Posterior cingulate gyrus (tissue), 11 donors: ENCODE measurements at places on chromosomes 11 and 22.

GRCh38 chr22:48498526-48499331 lies 1328.9 kb downstream of the BRD1 start:
- DNase-seq = peak; percentile 73

GRCh38 chr11:68855205-68855981 lies 13.7 kb upstream of the CPT1A start:
- DNase-seq = no peak

GRCh38 chr11:97963528-97964331 lies 1057.0 kb upstream of the CNTN5 start:
- DNase-seq = no peak

DNA sequence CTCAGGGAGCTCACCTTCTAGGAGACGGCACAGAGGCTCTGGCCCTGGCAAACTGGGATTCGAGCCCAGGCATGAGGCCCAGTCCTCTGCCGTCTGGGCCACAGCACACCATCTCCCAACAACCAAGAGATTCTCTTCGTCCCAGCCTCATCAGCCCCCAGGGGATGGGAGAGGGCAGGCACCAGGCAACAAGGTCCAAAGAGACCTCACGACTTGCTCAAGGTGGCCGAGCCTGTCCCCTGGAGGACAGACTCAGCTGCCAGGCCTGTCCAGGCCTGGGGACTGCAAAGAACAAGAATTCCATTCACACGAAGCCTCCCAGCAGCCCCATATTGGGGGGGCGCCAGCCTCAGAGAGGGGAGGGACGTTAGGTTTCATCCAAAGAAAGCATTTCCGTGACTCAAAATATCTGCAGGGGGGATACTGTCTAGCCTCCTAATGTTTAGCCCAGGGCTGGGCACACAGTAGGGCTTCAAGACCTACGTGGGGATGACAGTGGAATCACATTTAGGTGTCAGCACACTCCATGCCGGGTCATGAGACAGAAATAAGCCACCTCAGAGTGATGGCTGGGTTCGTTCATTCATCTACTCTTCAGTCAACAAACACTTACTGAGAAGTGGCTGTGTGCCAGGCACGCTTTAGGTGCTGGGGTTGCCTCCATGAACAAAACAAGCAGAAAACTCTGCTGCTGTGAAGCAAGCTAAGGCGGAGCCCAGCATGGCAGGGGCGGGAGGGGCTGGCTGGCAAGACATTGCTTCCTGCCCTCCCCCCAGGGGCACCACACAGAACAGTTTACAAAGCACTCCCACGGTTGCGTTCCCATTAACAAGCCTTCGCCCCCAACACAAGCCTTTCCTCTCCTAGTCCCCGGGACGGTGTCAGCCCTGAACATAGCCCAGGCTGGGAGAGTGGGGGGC lies 1.2 kb downstream of the CARNS1 start:
- DNase-seq = no peak

- DNase-seq = no peak
Observed at GRCh38 chr11:16936643-16937042, 77.6 kb downstream of the PLEKHA7 start.

DNA sequence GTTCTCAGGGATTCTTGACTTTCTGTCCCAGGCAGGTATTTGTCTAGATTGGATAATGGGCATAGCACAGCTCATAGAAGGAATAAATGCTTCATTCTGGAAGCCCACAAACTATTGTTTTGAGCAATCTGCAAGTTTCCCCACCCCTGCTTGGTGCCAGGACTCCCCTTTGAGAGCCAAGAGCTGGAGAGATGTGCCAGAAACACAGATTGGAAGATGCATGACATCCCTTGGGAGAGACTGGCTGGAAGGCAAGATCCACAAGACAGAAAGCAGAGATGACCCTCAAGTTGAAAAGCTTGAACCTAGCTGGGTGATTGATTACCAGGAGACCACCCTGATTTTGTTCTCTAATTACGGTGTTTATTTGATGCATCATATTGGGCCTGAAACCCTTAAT lies 89.2 kb upstream of the E2F8 start:
- DNase-seq = no peak

DNA sequence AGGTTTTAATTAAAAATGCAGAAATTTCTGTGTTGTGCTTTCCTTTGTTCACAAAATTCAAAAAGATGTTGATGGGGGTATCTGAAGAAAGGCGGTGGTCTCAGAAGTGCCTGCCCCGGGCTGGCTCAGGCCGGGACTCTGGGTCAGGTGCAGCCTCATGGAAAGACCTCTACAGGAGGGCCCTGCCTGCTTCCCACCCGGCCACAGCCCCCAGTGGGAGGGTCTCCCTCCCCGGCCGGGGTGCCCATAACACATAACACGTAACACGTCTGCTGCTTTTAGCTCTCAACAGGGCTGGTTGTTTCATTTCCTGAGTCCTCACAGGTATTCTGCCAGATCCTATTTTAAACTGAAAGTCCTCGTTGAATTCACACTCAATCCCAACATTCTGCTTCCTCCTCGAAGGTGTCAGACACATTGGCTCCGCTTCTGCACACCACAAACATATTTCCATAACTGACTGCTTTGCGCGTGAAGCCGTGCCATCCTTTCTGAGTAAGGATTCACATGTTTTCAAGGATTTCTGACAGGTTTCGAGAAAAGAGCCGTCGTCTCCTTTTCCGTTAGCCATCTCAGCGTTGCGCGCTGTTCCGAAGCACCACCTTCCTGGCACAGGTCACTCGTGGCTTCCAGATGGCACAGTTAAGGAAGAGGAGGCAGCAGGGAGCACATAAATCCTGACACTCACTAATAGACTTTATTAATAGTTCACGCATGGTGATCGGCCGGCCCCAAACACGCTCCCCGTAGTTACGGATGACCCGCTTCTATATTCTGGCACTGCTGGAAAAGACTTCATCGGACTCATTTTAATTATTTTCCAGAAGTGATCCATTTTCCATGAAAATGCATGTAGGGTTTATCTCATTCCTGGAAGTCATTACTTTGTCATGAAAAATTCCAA lies 569.3 kb downstream of the BRD1 start:
- no peak for DNase-seq

DNA sequence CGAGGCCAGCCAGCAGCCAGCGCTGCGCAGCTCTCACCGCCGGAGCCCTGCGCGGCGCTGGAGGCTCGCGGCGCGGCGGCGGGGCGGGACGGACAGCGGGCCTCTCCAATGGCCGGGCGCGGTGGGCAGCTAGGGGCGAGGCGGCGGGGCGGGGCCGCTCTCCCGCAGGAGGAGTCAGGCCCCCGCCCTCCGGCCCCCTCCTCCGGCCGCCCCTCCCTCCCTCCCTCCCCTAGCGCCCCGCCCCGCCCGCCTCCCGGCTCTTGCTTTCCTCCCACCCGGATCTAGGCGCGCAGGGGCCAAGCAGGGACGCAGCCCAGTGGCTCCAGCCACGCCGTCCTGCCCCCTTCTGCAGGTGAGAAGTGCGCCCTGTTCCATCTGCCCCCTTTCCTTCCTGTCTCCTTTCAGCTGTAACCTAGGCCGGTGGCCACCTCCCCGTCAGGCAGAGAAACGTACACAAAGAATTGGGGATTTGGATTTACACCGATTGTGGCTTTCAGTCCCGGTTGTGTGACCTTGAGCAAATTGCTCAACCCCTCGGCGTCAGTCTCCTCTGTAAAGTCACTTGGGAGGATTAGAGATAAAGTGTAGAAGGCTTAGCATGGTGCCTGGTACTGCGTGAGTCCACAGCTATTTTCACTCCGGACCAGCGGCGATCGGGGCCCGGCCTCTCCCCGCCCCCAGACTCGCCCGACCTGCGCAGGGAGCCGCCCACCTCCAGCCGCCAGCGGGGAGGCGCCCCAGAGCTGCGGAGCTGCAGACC lies at the start of gene FZD4:
Gene FZD4 (minus strand): TSS at position 35 of the 760 bp plus-strand sequence. CDS start 310 bp downstream, outside the sequence.
- DNase-seq = peak; percentile 89

DNA sequence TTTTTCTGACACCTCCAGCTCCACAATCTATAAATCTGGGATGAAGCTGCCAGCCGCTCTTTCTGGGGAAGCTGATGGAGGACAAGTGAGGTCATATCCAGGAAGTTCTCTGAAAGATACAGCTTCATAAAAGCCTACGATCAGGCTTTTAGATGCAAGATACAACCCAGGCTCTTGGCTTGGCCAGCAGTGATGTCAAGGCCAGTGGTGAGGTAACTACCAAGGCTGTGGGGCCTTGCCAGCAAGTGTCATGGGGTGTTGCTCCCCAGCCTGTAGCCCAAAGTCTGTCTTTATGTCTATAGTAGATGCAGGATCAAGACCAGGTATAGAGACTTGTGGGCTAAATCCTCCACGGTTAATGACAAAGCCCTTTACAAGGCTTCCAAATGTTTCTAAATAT lies 70.1 kb upstream of the TIMP3 start:
- DNase-seq = no peak

- peak; percentile 25 for DNase-seq
Observed at GRCh38 chr22:33922349-33922681, 2.0 kb upstream of the LARGE1 start.

- DNase-seq = no peak
Observed at GRCh38 chr11:117914991-117915618, 14.1 kb downstream of the TMPRSS13 start.

GRCh38 chr11:61793083-61793828 lies 545 bp downstream of the FEN1 start:
- DNase-seq = no peak

DNA sequence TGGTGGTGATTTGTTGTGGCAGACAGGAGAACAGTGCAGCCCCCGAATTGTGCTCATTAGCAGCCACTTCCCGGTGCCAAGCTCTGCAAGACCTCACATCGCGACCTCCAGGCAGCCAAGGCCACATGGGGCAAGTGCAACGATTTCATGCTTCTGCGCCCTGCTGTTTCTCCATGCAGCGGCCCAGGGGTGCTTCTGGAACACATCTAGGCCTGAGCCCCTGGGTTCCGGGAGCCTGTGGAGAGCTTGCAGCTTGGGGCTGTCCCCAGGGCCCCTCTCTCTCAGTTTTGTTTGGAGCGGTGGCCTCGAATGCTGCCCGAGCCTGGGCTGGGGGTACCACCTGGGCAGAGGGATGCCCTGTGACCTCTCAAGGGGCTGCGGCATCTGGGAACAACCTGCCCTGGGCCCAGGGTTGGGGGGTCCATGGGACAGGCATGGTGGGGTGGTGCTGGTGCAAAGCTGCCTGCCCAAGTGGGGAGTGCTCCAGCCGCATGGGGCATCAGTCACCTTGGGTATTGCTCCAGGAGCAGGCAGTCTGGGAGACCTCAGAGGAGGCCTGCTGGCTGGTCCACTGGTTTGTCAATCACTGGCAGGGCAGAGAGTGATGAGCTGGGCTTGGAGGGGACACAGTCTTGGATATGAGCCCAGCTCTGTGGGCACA lies 51.9 kb downstream of the TPCN2 start:
- no peak for DNase-seq

- DNase-seq = no peak
Observed at GRCh38 chr22:41695211-41695610, 4.1 kb upstream of the MEI1 start.

DNA sequence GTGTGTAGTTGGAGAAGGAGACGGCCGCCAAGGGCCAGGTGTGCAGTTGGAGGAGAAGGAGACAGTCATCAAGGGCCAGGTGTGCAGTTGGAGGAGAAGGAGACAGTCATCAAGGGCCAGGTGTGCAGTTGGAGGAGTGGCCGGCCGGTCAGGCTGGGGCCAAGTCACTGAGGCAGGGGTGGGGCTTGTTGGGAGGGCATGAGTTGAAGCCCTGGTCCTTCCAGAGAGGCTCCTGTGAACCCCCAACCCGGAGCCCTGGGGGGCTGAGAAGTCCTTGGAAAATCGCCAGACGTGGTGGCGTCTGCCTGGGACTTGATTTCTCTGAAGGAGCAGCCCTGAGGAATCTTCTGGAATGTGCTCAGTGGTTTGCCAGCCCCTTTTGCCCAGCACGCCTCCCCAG lies 1320.5 kb downstream of the BRD1 start:
- peak; percentile 66 for DNase-seq

GRCh38 chr22:39932918-39933649 lies 27.1 kb upstream of the TMA7B start:
- no peak for DNase-seq

DNA sequence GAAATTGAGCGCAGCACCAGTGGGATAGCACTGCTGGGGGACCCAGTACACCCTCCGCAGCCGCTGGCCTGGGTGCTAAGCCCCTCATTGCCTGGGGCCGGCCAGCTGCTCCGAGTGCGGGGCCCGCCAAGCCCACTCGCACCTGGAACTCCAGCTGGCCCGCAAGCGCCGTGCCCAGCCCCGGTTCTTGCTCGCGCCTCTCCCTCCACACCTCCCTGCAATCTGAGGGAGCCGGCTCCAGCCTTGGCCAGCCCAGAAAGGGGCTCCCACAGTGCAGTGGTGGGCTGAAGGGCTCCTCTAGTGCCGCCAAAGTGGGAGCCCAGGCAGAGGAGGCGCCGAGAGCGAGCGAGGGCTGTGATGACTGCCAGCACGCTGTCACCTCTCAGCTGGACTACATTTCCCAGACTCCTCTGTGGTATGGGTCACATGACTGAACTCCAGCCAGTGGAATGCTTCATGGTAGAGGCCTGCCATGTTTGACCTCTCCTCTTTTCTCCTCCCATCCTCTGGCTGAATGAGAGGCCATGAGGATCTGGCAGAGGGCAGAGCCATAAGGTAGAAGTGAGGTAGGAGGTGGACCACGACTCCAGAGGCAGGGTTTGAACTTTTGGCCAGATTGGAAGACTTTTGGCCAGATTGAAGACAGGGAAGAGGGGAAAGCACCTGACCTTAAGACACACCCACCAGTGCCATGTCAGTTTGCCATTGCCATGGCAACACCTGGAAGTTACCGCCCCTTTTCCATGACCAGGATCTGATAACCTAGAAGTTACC lies 6.2 kb downstream of the MRGPRD start:
- DNase-seq = no peak

GRCh38 chr11:119594639-119595249 lies 134.3 kb downstream of the NECTIN1 start:
- no peak for DNase-seq

DNA sequence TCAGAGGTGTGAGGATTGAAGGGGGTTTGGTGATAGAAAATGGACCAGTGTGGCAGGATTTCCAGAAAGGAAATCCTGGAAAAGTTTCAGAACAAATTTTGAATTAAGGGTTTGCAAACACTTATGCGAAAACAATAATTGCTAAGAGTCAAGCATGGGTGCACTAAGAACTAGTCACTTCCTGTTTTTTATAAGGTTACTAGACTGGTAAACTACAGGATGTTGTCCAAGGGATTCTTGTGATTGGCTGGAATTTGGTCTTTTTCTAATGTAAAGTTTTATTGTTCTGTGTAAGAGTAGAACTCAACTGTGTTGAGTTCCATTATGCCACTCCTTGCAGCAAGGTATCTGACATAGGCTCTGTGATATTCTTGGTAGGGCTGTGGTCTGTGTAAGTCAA lies 54.1 kb downstream of the LIF start:
- no peak for DNase-seq

GRCh38 chr11:126917531-126918204 lies 82.9 kb downstream of the KIRREL3 start:
- no peak for DNase-seq

GRCh38 chr11:75330291-75330690 lies 21.2 kb downstream of the ARRB1 start:
- no peak for DNase-seq

DNA sequence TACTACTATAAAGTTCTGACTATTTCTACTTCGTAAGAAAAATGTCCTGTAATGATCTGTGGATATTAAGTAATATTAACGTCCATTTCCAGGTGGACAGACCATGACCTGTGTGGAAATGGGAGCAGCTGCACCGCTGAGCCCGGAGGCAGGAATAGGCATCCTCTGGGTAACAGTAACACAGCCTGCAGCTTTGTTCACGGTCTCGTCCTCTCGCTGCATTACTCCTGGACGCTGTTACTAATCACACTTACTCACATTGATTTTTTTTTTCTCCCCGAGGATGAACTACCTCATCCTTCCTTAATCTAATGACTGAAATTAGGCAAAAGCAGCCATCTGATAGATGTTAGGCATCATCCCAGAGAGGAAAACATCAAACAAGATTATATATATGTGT lies 345.7 kb upstream of the NARS2 start:
- no peak for DNase-seq
